ENCODE measurements at places on chromosomes 12 and 14.

DNA sequence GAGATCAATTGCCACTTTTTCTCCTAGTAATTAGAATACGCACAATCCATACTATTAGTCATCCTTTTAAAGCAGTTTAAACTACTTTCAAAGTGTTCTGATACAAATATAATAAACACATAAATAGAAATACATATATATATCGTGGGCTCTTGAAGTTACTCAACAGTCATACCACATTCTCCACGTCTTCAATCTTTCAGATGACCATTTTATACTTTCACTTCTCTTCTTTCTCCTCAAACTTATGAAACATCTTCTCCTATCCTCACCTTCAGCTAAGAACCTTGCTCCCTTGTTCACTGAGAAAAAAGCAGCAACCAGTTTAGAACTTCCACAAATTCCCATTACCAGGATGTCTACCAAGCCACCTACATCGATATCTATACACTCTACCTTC is 19.2 kb downstream of the CEP290 start:
- no peak for DNase-seq

- DNase-seq, result no peak
Observed at GRCh38 chr14:36505181-36505815, 14.7 kb downstream of the NKX2-1 start.

DNA sequence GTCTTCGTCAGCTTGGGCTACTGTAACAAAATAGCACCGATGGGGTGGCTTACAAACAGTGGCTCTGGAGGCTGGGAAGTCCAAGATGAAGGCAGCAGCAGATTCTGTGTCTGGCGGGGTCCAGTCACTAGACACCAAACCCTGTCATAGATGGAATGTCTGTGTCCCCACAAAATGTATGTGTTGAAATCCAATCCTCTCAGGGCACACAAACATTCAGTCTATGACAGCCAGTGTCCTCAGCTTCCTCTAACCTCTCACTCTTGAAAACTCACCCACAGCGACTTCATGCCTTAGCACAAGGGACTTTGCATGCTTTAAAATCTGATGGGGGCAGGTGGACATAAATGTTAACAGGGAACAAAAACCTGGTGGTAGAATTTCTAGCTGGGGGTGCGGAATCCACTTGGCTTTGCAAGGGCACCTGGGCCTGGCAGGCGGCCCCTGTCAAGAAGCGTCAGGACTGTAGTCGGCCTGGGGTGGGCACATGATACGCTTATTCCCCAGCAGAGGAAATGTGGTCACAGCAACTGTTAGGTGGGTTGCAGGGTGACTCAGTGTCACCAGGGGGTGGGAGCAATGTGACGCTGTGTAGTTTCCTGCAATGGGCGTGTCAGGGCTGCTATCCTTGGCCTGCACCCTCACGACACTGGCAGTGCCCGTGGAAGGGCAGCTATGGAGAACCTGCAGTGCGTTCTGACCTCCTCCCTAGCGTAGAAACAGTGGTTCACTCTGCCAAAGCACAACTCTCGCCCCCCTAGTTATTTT is 17.7 kb downstream of the RIN3 start:
- peak; percentile 75 for DNase-seq

DNA sequence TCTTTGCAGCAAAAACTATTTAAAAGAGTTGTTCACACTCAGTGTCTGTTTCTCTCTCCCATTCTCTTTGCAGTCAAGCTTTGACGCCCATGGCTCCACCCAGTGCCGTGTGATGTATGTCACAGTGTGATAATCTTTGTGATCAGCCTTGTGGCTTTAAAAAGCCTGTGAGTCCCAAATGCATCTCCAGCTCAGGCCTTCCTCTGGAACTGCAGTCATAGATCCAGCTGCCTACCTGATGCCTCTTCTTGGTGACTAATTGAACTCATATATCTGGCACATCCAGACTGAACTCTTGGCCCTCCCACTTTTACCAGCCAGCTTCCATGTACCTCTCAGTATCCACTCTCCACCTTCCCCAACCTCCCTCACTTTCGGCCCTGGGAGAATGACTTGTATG is 182.8 kb upstream of the ARHGAP5 start:
- DNase-seq, result no peak

DNA sequence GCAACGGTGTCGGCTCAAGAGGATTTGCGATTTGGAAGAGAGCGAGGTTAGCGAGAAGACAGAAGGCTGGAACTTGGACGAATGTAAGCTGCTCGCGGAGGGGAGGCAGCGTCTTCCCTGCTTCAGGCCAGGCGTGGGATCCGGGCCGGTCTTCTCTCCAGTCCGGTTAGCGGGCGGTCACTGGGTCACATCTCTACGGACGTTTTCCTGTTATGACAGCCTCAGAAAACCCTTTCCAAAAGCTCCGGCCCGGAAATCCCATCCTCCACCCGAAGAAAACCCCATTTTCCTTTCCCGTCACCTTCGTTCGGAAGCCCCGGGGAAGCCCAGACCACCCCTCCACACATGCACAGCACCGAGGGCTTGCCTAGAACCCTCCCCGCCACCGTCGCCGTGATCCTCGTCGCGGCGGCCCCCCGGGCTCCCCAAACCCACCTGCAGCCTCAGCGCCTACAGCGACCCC is 268 bp downstream of the NDUFB1 start:
- DNase-seq, result no peak

DNA sequence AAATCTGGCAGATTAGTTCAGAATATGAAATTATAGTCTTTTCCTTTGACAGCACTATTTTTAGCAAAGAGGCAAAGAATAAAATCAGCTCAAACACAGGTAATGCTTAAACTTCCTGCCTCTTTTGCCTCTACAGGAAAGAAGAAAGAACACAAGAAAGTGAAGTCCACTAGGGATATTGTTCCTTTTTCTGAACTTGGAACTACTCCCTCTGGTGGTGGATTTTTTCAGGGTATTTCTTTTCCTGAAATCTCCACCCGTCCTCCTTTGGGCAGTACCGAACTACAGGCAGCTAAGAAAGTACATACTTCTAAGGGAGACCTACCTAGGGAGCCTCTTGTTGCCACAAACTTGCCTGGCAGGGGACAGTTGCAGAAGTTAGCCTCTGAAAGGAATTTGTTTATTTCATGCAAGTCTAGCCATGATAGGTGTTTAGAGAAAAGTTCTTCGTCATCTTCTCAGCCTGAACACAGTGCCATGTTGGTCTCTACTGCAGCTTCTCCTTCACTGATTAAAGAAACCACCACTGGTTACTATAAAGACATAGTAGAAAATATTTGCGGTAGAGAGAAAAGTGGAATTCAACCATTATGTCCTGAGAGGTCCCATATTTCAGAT is 17.4 kb downstream of the TMPO start:
- no peak for DNase-seq

Measured in stimulated activated CD8-positive, alpha-beta memory T cell treated with anti-CD3 and anti-CD28 coated beads, Interleukin-4, amount 100 ng/mL, for 1 hour (primary cell).